Thymus (tissue), 14 donors: ENCODE measurements at places on chromosomes 3 and 15. TPM values are rescaled to one million over a fixed set of nuclear protein-coding genes. Genes with fewer than 3 reads are reported as not detected.
A peak's percentile ranks its signal among the peaks of the same experiment; 100 is the strongest.

GRCh38 chr15:80562846-80563245 is 132.3 kb upstream of the ABHD17C start:
- H3K36me3 ChIP-seq: no peaks in the 10 kb centered on the region
- H3K27ac ChIP-seq: no peak overlapping the region
- no peak for DNase-seq
- H3K4me3 ChIP-seq: no peak overlapping the region
- H3K4me1 ChIP-seq: no peaks in the 10 kb centered on the region
- H3K27me3 ChIP-seq: no peaks in the 10 kb centered on the region

The ITIH1 gene
- total RNA-seq: 0.52 TPM

GRCh38 chr3:149647285-149647684 is 10.5 kb downstream of the WWTR1 start:
- no peak for DNase-seq
- H3K4me3 ChIP-seq: no peak overlapping the region
- no peaks in the 10 kb centered on the region for H3K36me3 ChIP-seq
- H3K27ac ChIP-seq: no peak overlapping the region
- H3K4me1 ChIP-seq: no peaks in the 10 kb centered on the region

GRCh38 chr3:191388823-191389222 is 58.5 kb upstream of the UTS2B start:
- DNase-seq: no peak
- no peaks in the 10 kb centered on the region for H3K27me3 ChIP-seq
- no peak overlapping the region for H3K27ac ChIP-seq
- no peak overlapping the region for H3K4me3 ChIP-seq
- H3K36me3 ChIP-seq: no peaks in the 10 kb centered on the region
- H3K4me1 ChIP-seq: no peaks in the 10 kb centered on the region

- H3K36me3 ChIP-seq: no peaks in the 10 kb centered on the region
- no peak overlapping the region for H3K4me3 ChIP-seq
- peak; percentile 97 for DNase-seq
- H3K27me3 ChIP-seq: no peaks in the 10 kb centered on the region
- H3K4me1 ChIP-seq: peaks cover 15% of the 10 kb centered on the region
These were observed 72.6 kb upstream of the ZBED2 start for GRCh38 chr3:111667621-111668239.

The SEMA3B gene
- total RNA-seq: 0.66 TPM

The TRIM42 gene
- total RNA-seq: not detected
